ENCODE measurements at places on chromosomes 12 and 14.

- no peak for DNase-seq
These were observed 4.9 kb downstream of the TC2N start for GRCh38 chr14:91862417-91862816.

GRCh38 chr14:28398506-28398905 lies 368.1 kb upstream of the FOXG1 start:
- DNase-seq: no peak

DNA sequence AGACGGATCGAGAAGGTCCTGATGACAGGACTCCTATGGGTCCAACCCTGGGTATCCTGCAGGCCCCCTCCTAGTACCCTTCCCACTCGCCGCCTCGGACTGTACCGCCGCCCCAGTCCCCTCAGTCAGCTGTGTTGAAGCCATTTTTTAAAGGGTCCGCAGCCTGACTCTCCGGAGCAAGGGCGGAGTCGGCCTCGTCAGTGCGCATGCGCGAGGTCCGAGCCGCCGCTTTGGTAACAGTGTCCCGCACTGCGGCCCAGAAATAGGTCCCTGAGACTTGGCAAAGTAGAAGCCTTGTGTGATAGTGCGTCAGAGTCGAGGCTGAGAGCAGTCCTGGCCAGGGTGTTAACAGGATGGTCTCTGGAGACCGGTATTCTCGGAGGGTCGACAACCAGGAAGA lies 769.0 kb upstream of the ALG10B start:
- no peak for DNase-seq

- no peak for DNase-seq
These were observed 276.9 kb downstream of the PRKD1 start for GRCh38 chr14:29650554-29651269.

DNA sequence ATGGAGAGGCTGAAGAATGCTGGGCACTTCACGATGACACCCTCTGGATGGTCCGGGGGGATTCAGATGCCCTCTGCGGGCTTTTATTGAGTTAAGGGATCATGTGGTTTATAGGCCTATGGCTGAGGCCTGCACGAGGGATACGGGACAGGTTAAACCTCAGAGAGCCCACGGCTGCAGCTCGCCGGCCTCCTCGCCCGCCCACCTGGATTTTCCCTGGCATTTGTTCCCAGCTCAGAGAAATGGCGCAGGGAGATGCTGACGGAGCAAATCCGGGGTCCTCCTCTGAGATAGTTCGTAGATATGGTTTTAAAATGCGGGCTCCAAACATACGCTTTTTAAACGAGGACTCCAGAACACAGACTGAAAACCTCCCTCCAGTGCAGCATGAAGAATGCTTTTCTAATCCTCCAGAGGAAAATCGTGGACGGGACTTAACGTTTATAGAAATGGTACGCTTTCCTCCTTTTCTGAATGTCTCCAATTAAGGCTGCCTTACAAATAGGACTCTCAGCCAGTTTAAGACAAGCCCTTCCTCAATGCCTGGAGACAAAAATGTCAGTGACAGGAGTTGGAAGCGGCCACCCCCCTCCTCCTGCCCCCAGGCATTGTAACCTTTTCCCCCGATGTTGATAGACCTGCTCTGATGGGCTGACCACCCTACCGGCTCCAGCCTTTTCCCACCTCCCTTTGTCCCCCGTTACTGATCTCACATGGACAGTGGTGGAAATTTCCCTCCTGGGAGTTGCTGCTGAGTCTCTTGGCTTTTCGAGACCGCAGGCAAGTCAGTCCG lies 16.6 kb downstream of the CCND2 start:
- DNase-seq: no peak

GRCh38 chr14:84856751-84857534 lies 673.0 kb upstream of the FLRT2 start:
- no peak for DNase-seq

- DNase-seq: no peak
These were observed 54.0 kb downstream of the MIPOL1 start for GRCh38 chr14:37251775-37252174.

GRCh38 chr14:66365388-66365787 lies 120.8 kb upstream of the CCDC196 start:
- no peak for DNase-seq
